ENCODE measurements at places on chromosomes 16 and 17.
A peak's percentile ranks its signal among the peaks of the same experiment; 100 is the strongest.

DNA sequence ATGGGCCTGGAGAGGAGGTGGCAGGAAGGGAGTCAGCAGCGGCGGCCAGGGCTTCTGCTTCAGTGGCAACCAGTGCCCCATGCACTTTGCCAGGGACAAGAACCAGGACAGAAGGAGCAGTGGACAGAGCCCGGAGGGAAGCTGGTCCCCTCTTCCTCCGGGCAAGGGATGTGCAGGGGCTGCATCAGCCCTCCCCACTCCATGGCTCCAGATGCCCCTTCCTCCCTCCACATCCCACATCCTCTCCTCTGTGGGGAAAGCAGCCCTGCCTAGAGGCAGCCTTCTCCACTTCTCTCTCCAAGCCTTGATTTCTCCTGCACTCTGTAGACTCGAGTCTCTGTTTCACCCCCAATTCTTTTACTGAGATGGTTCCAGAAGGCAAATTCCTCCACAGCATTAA is 50.4 kb downstream of the AIPL1 start:
- DNase-seq, result no peak

- no peak for DNase-seq
Measured at GRCh38 chr16:11493531-11493929, 93.2 kb downstream of the LITAF start.

GRCh38 chr17:57669671-57670529 is 75.2 kb downstream of the CCDC182 start:
- no peak for DNase-seq

DNA sequence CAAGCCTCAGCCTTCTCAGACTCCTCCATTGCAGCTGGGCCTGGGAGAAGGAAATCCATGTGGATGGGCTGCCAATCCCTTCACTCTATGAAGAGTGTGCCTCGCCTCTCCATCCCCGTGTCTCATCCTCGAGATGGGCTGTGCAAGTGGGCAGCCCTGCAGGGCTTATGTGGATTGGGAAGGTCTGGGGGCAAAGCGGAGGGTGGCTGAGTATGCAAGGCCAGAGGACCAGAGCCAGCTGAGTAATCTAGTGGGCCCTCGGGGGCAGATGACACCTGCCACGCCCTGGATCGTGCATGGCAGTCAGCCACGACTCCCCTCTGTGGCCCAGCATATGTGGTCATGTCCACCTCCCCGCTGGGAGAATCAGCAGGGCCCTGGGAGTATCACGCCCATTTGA is 78.9 kb downstream of the IRX5 start:
- DNase-seq, result no peak

DNA sequence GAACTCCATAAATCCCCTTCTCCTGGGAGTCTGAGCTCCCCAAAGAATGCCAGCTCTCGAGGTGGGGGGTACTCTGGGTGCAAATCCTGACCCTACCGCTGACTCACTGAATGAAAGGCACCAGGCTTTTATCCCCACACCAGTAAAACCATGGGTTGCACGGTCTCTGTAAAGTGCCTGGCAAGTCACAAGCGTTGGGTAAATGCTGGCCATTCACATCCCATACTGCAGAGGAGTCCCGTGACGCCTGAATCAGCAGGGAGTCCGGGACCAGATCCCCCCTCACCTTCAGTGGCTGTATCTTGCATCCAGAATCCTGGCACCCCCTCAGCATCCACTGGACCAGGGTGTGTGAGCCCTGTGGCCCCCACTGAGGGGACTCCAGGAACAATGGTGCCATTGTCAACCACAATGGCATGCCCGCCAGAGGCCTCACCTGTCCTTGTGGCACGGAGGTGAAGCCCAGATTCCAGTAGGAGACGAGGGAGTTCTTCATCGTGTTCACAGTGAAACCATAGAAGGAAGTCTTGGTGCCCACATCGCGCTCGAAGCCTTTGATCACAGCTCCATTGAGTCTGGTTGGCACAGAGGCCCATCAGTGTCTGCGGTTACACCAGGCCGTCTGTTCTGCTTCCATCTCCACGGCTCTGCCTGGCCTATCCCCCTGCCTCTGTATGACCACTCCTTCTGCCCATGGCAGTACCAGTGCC is 13.3 kb downstream of the ST6GALNAC2 start:
- DNase-seq, result no peak

DNA sequence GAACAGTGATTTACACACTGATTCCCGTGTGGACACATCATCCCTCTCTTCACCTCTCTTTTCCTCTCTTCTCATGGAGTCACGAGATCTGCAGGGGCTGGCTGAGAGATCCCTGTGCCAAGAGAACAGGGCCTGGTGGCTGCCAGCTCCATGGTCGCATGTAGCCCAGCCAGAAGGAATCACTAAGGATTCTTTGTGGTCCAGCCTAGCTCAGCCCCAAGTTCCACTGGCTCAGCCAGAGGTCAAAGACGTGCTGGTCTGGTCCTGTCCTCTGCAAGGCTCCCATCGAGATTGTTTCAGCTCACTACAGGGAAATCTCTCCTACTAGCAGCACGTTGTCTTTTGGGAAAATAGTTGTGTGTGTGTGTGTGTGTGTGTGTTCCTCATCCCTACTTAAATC is 66.4 kb downstream of the NDEL1 start:
- no peak for DNase-seq

DNA sequence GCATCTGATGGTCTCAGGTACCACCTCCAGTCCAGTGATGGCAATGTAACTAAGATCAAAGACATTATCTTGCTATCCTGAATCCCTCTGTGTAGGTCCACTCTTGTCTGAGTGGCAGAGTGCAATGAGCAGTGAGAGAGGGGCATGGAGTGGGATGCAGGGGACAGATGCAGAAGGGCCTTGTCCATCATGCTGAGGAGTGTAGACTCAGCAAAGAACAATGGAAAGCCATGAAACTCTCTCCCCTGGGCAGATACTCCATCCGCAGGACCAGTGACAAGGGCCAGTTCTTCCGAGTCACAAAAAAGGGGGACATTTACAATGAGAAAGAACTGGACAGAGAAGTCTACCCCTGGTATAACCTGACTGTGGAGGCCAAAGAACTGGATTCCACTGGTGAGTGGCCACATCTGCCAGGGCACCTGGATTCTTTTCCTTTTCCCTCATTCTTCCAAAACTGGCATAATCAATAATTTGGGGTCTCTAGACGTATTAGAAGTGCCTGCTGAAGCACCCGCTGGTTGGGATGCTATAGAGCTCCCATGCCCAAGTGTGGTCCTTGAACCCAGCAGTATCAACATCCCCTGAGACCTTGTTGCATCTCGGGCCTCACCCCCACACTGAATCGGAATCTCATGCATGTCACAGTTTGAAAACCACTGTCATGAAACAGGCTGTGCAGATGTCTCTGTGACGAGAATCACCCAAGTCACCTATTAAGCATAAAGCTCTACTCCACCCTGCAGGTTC is 29.5 kb downstream of the CDH5 start:
- no peak for DNase-seq

DNA sequence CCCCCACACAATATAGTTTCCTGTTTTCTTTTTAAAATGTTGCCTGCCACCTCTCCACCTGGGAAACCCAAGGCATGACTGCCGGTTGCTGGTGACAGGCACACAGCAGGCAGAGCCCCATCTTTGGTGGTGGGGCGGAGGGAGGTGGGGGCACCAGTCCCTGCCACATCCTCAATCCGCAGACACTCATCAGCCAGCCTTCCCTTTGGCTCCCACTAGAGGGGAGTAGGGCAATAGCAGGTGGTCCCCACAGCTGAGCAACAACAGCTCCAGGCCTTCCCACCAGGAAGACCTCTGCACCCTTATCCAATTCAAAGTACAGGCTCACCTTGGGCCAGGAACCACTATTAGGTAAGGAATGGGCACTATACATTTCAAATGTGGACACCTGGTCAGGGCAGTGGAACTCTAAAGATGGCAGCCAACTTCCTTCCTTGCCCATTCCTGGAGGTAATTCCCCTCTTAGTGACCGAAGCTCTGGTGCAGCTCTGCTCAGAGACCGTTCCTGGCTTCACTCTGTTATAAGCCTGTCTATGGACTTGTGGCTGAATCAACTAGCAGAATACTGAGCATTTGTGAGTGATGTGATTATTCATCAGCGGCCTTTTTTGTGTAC is 13.9 kb downstream of the RECQL5 start:
- DNase-seq, result peak; percentile 61

- DNase-seq, result peak; percentile 96
Measured at GRCh38 chr16:31179747-31180459, at the start of gene FUS. TSS of gene FUS (plus strand) at chr16:31180139. CDS start at chr16:31180215, 76 bp downstream.

DNA sequence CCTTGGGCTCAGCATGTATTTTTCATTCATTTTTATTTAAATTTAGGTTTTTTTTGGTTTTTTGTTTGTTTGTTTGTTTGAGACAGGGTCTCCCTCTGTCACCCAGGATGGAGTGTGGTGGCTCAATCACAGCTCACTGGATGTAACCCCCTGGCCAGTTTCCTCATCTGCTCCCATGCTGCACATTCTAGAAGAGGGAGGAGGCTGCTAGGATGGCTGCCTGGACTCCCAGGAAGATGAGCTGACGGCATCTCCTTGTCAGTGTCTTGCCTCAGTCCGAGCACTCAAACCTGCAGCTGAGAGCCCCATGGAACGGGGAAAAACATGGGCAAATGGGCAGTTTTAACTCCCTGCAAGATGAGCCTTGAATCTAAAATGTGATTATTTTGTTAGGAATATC is 7.5 kb downstream of the MEAK7 start:
- no peak for DNase-seq

DNA sequence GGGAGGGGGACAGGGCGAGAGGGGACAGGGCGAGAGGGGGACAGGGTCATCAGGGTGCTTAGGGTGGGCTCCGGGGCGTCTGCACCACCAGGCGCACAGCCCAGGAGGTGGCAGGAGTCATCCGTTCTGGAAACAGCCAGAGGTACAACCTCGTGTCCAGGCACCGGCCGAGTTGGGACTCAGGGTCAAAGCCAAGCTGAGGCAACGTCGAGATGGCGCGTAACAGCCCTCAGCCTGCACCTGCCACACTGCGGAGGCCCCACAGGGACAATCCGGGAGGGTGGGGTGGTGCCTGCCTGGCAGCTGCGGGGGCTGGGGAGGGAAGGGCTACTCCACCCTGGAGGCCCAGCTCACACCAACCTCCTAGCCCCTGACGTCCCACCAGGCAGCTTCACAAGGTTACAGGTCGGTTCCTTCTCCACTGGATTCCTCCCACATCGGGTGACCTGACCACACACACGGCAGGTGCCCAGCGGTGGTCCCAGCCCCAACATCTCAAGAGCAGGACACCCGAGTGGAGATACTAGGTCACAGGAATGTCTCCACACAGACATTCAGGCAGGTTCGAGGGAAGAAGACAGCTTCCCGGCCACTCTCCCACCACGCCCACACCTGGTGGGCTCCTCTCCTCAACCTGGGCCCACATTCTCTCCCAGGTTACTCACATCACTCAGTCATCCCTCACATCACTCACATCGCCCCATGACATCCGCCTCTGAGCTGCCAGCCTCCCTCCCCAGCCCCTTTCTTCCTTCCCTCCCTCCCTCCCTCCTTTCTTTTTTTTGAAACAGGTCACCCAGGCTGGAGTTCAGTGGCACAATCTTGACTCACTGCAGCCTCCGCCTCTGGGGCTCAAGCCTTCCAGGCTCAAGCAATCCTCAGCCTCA is 47.3 kb downstream of the RPH3AL start:
- no peak for DNase-seq

- DNase-seq, result peak; percentile 37
Measured at GRCh38 chr17:33241390-33241789, 51.7 kb downstream of the ASIC2 start.

- peak; percentile 5 for DNase-seq
Measured at GRCh38 chr16:72409423-72409822, 237.5 kb upstream of the PMFBP1 start.

DNA sequence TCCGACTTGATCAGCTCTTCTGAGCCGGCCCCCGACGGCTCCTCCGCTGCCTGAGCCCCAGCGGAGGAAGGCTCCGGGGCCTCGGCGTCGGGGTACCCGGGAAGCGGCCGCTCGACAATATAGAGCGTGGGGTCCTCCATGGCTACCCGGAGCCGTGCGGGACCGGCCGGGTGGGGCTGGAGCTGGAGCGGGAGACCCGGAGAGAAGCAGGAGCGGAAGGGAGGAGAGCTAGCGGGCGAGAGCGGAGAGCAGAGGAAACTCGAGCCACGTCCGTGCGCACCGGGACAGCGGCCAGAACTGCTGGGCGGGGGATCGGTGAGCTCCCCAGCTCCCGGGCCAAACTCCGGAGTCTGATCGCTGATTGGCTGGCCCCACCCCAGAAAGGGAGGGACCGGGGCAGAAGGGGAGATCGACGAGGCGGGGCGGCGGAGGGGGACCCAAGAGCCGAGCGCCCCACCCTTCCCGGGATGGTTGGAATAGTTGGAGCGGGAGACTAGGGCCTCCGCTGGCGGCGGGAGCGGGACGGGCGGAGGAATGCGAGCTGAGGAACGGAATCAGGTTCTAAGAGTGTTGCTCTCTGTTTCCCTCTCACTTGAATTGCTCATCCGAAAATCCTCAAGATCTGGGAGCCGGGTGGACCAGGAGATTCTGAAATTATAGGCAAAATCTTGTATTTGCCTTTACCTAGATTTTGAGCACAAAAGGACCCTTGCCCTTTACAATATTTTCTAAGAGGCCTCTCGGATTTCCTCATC is at the start of gene CAVIN1:
CAVIN1 (minus strand) TSS at position 299 of the 755 bp plus-strand sequence; CDS start at position 140, 159 bp downstream.
- peak; percentile 100 for DNase-seq

GRCh38 chr16:9970244-9970643 is 212.0 kb downstream of the GRIN2A start:
- DNase-seq, result no peak

DNA sequence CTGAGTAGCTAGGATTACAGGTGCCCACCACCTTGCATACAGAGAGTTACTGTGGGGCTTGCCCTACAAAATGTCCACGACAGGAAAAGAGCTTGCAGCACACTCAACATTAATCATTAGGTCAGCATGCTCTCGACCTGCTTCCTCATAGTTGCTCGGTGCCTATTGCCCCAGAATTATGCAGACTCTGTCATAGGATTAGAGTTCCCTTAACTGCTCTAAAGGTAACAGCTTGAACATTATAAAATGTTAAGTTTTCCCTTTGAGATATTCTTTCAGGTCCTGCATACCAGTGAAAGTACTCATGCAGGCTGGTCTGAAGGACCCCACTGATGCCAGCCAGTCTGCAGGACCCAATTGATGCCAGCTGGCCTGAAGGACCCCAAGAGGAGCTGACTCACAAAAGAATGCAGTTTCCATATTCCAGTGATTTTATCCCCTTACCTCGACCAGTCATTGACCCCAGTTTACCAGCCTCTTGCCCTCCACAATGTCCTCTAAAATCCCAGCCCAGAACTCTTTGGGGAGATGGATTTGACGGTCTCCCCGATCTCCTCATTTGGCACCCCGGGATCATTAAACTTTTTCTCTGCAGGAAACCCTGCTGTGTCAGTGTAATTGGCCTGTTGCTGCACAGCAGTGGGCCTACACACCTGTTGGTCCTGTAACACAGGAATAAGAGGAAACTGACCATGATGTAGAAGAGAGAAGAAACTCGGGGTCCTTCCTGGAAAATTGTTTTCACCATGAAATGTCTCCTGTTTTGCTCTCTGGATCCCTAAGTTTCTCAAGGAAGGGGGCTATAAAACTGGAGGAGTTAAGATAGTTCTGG is 10.6 kb downstream of the ICAM2 start:
- DNase-seq, result peak; percentile 21

GRCh38 chr16:85146922-85147651 is 34.8 kb upstream of the CIBAR2 start:
- no peak for DNase-seq

DNA sequence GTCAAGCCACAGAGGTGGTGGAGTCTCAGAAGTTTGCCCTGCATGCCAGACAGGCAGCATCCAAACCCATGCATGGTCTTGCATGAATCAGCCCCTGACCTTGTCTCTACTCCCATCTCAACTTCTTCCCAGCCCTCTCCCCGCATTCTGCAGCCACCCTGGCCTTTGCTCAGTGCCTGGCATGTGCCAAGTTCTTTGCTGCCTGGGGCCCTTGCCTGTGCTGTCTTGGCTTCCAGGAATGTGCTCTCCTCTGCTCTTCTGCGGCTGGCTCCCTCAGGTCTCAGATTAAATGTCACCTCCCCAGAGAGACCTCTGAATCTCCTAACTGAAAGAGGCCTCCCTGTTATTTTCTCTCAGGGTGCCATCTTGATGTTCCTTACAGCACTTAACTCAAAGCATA is 17.6 kb downstream of the DRC3 start:
- no peak for DNase-seq
